ENCODE measurements at places on chromosomes 3 and 15.

- DNase-seq, result no peak
These were observed 12.1 kb upstream of the SKOR1 start for GRCh38 chr15:67813104-67813634.

DNA sequence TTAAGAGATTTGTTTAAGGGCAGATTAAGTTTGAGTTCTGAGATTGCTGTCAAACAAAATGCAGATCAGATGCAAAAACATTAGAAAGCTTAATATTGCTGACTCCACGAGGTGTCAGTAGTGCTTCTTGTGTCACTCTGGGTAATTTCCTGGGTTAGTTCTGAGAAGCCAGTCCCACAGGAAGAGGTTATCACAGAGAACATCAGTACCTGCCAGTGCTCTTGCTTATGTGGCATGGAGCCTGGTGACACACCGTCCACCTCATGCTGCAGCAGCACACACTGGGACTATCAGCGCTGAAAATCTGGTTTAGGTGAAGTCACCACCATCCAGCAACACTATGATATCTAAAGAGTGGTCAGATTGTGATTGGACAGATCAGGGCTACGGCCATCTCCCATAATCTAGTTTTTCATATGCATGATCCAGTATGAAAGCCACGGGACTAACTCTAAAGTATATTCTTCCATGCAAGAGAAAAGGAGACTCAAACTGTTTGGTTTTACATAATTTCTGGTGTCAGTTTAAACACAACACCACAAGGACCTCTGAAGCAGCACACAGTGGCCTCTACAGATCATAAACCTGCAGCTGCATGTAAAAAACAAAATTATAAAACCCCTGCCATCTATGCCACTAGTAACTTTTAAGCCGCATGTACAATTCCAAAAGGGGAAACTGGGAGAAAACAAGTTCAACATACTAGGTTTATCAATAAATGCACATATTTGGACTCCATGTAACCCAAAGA is 36.1 kb upstream of the MYO5C start:
- peak; percentile 63 for DNase-seq

DNA sequence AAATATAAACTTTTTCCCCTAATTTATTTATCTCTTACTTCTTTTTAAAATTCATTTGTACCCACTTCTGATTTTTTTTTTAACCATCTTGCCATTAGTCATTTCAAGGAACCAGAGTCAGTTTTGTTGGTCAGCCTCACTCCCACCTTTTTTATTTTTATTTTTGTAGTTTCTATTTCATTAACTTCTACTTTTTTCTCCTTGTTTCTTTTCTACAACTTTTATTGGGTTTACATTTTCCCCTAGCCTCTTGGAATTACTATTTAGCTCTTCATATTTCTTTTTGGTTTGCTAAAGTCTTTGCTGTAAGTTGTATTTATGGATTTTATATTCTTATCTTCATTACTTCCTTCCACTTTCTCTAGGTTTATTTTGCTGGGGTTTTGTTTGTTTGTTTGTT is 13.7 kb upstream of the VEPH1 start:
- no peak for DNase-seq

DNA sequence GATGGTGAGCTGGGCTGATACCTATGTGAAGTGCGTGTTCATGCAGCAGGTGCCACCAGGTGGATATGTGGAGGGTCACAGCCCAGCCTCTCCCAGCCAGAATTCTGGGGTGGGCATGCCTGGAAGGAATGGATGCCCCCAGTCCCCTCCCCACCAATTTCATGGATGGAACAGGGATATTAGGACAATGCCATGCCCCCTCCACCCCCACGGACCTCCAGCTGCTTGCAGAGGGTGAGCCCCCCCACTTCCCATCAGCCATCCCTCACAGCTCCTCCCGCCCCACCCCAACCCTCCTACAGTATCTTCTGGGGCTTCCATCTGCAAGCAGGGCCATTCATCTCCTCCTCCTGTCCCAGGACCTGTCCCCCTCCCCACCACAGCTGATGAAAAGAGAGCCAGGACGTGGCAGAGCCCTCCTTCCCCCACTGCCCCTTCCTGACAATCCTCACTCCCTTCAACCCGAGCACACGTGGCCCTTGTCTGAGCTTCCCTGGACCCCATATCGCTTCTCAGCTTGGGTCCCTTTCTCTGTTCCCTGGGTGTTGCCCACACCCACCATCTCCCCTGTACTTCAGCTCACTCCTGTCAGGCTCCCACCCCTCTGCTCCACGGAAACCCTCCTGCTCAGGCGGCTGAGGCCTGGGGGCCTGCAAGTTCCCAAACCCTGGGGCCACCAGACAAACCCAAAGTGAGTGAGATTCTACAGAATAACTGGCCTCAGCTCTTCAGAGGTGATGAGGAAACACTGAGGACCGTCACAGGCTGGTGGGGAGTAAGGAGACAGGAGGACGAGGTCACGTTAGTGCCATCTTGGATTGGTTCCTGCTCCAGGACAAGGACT is 2.8 kb upstream of the SEMA3G start:
- no peak for DNase-seq

DNA sequence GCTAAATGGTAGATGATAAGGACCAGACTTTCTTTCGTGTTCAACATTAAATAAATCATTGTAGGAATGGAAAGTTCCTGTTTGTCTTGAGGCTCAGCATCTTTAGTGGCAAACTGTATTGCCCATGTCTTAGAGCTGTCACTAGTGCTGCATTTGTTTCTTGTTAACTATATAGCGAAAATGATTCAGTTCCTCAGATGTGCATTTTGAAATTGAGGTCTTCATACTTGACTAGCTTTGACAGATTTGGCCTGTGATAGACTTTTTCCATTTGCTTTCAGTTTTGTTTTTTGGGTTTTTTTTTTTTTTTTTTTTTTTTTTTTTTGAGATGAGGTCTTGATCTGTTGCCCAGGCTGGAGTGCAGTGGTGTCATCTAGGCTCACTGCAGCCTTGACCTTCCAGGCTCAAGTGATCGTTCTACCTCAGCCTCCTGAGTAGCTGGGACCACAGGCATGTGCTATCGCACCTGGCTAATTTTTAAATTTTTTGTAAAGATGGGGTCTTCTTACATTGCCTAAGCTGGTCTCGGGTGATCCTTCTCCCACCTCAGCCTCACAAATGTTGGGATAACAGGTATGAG is 9.5 kb upstream of the RPLP1 start:
- DNase-seq, result no peak

- DNase-seq, result peak; percentile 12
These were observed 20.3 kb upstream of the TNIK start for GRCh38 chr3:171480526-171480925.

GRCh38 chr3:140904521-140904920 is 37.1 kb upstream of the SLC25A36 start:
- no peak for DNase-seq

GRCh38 chr3:50330330-50330729 is 2.3 kb upstream of the TUSC2 start:
- DNase-seq, result no peak

- no peak for DNase-seq
These were observed 58.7 kb downstream of the RETNLB start for GRCh38 chr3:108698461-108698860.

GRCh38 chr3:13587442-13587841 is 38.5 kb downstream of the FBLN2 start:
- DNase-seq, result no peak

- no peak for DNase-seq
These were observed 706.2 kb downstream of the GRM7 start for GRCh38 chr3:7567160-7567559.

DNA sequence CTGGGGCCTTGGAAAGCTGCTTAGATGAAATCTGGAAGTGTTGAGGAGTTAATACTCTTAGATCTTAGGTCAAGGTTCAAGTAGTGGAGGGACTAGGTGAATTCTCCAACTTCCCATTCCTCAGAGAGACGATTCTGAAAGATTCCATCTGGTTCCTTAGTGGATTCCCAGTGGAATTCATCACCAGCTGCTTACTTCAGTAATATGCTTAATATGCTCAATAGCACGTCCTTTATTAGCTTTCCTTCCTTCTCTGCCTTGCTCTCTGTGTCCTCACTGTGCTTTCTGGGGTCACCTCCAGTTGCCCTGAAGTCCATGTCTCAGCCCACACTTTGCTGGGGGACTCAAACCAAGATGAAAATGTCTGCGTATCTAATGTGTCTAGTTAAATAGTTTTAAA is 31.0 kb downstream of the CEP63 start:
- no peak for DNase-seq

- DNase-seq, result peak; percentile 85
These were observed 24.7 kb downstream of the EOGT start for GRCh38 chr3:68988740-68989139.

GRCh38 chr3:144341471-144341870 is 369.8 kb downstream of the DIPK2A start:
- no peak for DNase-seq

- no peak for DNase-seq
These were observed 87.4 kb downstream of the SEMA6D start for GRCh38 chr15:47804733-47805132.

DNA sequence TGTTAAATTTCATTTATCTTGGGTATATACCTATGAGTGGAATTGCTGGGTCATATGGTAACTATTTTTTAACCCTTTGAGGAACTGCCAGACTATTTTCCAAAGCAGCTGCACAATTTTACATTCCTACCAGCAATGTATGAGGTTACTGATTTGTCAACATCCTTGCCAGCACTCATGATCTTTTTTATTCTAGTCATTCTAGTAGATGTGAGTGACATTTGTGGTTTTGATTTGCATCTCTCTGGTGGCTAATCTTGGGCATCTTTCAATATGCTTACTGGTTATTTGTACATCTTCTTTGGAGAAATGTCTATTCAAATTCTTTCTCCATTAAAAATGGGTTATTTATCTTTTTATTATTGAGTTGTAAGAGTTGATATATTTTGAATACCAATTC is 21.3 kb upstream of the LRRC58 start:
- no peak for DNase-seq

- peak; percentile 77 for DNase-seq
These were observed 1.2 kb upstream of the PLIN1 start for GRCh38 chr15:89680282-89680873.

DNA sequence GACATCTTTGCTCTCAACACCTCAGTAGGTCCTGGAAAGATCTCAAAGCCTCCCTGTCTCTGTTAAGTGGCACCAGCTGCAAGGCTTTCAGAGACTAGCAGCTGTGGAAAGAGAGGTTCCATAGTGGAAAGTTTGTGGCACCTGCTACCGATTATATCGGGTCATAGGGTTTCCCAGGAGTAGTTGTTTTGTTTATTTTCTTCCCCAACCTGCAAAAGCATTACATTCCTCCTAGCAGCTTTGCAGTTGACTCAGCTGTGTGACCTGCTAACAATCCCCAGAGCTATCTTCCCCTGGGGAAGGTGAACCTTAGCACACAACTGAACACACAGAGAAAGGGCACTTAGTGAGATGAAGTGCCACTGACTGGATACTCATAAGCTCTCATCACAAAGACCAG is 598.9 kb upstream of the GRM7 start:
- no peak for DNase-seq

- DNase-seq, result peak; percentile 22
These were observed 996 bp upstream of the SLC28A1 start for GRCh38 chr15:84883466-84883865.

DNA sequence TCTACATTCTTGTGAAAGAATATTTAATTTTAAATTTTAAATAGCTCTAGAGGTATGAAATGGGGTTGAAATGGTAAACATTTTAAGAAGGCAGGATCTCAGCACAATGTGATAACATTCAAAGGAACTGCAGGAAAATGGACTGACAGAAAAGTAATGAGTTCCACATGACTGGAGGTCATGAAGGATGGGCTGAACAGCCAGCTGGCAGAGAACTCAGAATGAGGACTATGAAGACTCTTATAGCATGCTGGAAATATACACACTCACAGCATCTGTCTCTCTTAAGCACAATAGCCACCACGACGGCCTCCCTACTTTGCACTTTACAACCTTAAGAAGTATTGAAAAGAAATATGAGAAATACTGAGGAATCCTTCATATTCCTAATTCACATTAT is 94.7 kb downstream of the TNIK start:
- DNase-seq, result no peak

DNA sequence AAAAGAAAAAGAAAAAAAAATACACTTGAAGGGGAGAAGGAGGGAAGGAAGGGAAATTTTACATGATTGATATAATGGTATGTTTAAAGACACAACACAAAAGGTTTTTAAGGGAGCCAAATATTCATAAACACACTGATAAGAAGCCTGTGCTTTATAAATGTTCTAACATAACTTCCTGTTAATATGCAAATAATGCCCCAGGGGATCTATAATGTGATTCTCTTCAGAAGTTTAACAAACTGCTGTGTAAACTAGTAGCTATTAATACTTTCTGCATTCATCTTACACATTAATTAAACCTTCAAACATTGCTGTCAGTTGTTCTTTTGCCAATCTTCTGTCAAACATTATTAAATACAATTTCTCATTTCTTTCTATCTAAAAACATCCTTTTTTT is 231.6 kb downstream of the TJP1 start:
- DNase-seq, result no peak

DNA sequence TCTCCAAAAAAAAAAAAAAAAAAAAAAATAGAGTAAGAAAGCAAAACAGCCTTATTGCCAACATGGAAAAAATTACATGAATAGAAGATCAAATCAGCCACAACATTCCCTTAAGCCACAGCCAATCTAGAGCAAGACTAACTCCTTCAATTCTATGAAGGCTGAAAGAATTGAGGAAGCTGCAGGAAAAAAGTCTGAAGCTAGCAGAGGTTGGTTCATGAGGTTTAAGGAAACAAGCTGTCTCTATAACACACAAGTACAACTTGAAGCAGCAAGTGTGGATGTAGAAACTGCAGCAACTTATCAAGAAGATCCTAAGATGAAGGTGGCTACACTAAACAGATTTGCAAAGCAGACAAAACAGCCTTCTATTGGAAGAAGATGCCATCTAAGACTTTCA is 9.3 kb downstream of the PARL start:
- no peak for DNase-seq

DNA sequence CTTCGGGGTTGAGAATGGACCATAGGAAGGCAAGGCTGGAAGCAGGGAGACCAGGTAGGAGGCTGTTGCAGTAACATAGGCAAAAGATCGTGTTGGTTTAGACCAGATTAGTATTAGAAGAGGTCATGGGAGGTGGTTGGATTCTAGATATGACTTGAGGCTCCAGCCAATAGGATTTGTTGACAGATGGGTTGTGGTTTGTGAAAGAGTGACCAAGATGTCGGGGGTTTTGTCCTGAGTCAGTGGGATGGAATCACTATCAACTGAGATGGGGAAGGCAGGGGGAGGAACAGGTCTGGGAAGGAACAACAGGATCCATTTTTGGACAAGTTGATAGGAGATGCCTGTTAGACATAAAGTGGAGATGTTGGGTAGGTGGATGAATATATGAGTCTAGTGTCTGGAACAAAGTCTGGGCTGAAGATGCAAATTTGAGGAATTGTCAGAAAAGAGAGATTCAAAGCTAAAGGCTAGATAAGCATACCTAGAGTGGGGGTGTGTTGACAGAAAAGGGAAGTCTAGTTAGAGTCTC is 95.5 kb upstream of the NPHP3 start:
- DNase-seq, result no peak

- peak; percentile 49 for DNase-seq
These were observed 31.6 kb downstream of the SLC24A1 start for GRCh38 chr15:65653341-65653740.

GRCh38 chr3:109070211-109070610 is 47.7 kb downstream of the MORC1 start:
- DNase-seq, result no peak

- DNase-seq, result no peak
These were observed 69.3 kb downstream of the RAB11A start for GRCh38 chr15:65938604-65939003.

GRCh38 chr3:35224565-35225295 is 414.6 kb upstream of the ARPP21 start:
- DNase-seq, result peak; percentile 10

All from iris pigment epithelial cell (primary cell).